KG1 (cell line): ENCODE measurements at places on chromosomes 4 and X.

DNA sequence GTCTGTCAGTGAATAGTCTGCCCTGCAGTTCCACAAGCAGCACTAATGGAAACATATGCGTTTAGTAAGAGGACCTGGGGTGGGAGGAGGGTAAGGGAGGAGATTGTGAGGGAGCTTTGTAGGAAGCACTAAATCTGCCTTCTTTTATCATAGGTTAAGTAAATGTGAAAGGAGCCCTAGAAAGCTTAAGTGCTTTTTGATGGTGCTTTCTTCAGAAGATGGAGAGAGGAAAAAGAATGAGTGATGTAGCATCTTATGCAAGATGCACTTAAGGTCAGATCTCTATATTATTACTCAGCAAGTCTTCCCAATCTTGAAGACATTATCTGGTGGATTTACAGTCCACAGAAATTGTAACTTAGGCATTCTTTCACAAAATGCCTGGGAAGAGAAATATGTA lies 322.7 kb downstream of the PDHA2 start:
- no peak for DNase-seq

DNA sequence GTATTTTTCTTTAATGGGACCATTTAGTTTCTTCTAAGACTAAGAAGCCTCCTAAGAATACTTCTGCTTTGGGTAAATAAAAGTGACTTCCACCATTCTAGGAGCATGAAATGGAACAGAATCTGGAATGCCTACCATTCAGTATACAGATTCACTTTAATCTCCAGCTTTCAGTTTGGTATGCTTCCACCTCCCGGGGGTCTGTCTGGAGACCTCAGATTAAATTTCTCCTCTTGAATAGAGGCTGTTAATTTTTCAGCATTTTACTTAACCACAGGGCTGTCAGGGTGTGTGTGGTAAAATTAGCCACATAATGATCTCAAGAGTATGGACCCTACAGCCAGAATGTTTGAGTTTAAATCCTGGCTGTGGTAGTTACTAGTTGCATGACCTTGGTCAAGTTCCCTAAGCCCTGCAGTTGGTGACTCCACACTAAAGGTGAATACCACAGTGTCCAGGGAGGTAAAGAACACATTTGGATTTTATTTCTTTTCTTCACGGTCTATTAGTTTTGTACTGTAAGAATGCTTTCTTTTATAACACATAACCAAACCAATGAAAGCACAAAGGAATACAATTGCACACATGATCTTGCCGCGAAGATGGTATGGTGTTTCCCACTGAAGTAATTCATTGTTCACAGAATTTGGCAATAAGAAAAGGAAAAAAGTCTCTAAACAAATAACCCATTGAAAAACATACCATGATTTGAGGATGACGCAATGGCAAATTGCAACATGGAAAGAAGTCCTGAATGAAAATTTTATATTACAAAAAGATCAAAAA lies 37.3 kb upstream of the TRIM2 start:
- no peak for DNase-seq

GRCh38 chr4:138110815-138111214 lies 131.3 kb downstream of the SLC7A11 start:
- no peak for DNase-seq

- no peak for DNase-seq
Measured at GRCh38 chr4:84683064-84683850, 100.3 kb downstream of the CDS1 start.

GRCh38 chr4:52641854-52642563 lies 17.1 kb downstream of the USP46 start:
- no peak for DNase-seq

GRCh38 chr4:26568446-26568994 lies 15.4 kb upstream of the TBC1D19 start:
- no peak for DNase-seq

- no peak for DNase-seq
Measured at GRCh38 chr4:101177154-101177553, 170.2 kb downstream of the PPP3CA start.

DNA sequence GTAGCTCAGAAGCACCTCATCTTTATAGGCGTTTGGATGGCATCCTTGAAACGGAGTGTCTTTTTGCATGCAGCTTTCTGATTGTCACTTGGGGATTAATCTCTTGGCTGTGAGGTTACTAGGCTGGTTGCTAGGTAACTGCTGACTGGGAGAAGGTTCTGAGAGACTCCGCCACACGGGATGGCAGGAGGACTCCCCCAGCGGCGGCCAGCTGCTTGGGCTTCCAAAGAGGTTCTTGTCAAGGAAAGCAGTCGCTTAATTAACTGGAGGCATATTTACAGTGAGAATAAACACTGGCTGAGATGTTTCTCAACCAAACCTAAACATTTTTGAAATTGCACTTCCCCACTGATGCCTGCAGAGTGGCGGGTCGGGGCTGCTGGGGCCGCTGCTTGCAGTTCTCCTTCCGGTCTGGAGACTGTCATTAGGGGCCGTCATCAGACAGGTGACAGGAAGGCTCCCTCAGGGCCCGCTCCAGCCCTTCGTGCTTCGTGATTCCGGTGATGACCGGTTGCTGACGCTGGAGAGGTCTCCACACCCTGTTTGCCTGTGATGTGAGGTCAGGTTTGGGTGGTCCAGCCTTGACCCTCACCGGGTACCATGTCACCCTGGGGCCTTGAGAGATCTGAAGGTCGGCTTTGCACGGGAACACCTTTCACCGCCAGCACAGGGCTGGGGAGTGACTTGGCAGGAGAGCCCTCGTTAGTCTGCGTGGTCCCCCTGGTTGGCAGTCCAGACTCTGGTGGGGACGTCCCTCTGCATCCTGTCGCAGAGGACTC lies 9.1 kb downstream of the NSG1 start:
- DNase-seq, result no peak

DNA sequence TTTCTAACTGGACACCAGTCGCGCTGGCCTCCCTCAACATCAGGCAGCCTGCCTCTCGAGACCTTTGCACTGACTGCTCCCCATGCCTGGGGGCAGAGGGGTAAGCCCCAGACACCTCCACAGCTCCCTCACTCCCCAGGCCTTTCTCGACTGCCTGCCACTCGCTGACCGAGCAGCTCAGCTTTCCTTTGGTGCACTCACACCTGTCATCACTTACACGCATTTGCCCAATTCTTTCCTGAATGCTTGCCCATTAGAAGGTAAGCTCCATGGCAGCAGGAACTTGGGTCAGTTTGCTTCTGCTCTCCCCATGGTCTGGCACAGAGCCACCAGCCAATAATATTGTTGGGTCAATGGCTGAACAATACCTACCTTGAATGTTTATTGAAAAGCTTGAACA lies 32.2 kb upstream of the PROM1 start:
- no peak for DNase-seq

DNA sequence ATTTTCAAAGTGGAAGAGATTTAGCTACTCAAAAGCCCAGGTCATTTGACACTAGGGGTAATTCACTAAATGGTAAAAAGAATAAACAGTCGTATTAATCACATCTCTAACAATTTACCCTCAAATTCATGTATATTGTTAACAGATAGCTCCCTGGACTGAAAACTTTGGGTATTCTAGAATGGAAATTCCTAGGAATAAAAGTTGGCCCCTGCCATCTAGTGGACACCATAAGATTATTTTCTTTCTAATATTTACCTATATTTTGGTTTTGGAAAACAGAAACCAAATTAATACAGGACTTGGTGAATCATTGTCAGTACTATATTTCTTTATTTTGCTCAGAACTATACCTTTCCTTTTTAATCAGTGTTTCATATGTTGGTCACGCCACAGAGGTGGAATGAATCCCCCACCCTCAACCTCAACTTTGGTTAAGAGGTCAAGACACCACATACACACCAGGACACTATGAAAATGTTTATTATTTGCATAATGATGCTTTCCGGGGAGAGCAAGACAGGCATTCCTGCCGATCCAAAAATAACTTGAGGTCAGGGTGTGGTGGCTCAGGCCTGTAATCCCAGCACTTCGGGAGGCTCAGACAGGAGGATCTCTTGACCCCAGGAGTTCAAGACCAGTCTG lies 96.2 kb upstream of the APOOL start:
- no peak for DNase-seq

DNA sequence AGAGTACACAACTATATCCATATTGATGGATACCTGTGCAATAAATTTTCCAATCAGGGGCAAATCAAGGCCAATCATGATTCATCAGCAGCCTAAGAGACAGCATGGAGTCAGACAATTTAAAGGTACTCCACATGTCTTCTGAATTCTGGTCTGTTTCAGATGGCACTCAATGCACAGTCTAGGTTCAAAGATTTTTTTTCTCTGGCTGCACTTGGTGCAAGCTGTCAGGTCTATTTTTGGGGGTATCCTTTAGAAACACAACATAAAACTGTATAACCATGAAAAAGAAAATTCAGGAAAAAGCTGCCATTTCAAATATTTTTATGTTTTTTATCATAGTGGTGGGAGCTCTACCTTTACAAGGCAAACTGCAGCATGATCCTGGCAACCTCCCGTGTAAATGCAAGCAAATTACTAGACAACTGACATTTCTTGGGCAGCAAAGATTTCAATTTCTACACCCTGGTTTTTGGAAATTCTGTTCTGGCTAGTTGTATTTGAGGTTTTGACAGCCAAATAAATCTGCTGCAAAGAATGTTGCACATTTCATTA lies 310.3 kb downstream of the KCNIP4 start:
- no peak for DNase-seq

DNA sequence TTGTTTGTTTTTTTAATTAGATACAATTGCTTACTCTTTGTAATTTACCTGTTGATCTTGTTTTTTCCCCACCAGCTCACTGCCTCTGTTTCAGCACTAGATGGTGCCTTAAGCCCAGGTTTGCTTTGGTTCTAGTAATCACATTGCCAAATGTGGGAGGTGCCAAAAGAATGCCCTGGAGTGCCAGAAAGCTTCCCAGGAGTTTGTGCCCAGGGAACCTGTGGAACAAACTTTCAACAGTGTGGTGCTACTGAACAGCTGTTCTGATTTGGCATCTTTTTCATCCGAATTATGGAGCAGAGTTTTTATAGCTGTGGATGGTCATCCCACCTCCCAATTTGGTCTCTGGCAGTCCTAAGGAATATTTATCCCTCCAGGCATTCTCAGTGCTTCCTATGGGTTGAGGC lies 1000.7 kb downstream of the STIM2 start:
- DNase-seq, result no peak
